ENCODE measurements at places on chromosomes 16 and 17.

- DNase-seq = no peak
Observed at GRCh38 chr16:20026361-20027072, 47.2 kb downstream of the GPR139 start.

- DNase-seq = no peak
Observed at GRCh38 chr17:37671028-37671823, 28.0 kb upstream of the DDX52 start.

DNA sequence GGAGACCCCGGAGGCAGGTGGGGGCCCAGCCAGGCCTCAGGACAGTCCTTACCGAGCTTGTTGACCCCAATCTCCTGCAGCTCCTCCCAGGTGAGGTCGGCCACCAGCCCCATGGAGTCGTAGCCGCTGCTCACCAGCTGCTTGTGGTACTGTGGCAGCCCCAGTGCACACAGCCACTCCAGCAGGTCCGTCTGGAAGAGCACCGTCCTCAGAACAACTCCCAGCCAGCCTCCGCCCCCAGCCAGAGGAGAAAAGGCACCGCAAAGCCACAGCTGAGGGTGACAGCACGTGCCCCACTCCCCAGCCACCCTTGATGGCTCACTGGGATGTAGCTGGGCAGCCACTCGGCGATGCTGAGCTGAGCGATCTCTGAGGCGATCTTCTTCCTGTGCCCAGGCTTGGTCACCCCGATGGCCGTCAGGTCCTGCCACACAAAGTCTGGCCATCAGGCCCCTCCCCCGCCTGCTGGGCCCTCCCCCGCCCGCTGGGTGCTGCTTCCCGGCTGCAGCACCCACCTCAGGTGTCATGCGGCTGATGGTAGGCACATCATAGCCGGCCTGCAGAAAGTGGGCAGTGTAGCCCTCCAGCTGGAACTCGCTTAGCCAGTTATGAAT, 11.9 kb downstream of the CASKIN2 start:
- no peak for DNase-seq

GRCh38 chr17:5042157-5043022, 7.2 kb upstream of the SLC52A1 start:
- no peak for DNase-seq

- no peak for DNase-seq
Observed at GRCh38 chr16:57723170-57723569, 12.4 kb upstream of the KATNB1 start.

DNA sequence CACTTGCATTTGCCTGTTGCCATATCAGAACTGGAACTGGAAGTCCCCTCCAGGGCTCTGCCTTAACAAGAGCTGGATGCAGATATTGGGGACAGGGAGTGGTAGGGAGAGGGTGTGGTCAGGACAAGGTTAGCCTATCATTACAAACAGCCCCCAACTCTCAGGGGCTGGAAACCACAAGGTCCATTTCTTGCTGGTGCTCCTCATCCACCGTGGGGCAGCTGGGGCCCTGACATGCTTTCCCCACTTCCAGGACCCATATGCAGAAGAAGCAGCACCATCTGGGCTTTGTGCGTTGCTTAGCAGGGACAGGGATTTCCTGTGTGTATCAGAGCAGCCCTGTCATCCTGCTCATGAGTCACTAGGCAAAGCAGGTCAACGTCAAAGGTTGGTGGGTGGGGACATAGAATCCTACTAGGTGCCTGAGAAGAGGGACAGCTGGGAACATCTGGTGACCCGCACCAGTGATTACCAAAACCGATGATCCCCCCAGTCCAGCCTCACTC, 26.9 kb downstream of the RGS9 start:
- DNase-seq = peak; percentile 33

DNA sequence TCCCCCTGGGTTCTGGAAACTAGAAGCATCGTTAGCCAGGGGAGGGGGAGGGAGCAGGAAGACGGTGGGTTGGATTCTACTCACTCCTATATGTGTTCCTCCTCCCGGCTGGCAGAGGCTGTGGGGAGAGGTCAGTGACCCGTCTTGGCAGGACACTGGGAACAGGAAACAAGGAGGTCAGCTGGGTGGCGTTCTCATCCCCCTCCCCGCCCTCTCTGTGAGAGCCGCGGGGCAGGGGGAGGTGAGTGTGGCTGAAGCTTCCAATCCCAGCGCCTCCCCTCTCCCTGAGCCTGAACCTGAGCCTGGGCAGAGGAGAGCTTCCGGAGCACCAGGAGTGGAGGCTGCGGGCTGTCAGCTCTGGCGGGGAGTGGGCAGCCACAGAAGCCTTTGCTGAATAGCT, 12.5 kb downstream of the GPRC5C start:
- DNase-seq = no peak

- no peak for DNase-seq
Observed at GRCh38 chr16:48608871-48609651, 919 bp downstream of the N4BP1 start.
